ENCODE measurements at places on chromosomes 2 and 18. TPM values are rescaled to one million over a fixed set of nuclear protein-coding genes. Genes with fewer than 3 reads are reported as not detected.

DNA sequence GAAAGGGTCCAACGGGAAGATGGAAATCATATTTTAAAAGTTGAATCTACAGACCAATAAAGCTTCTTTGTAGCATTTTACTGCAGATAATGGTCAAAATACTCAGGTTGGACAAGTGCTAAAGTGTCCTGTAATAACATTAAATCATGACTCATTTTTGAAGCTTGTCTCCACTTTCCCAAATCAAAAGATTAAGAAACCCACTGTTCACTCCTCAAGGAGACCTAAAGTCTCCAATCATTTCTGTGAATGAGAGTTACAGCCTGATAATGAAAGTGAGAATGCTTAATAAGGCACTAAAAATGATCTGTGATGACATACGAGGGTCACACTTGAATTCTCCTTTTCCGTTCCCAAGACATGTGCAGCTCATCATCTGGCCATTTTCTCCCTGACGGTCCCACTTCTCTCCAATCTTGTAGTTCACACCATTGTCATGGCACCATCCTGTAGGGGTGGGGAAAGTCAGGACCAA is 53.4 kb downstream of the ATIC start:
- no peak for DNase-seq

GRCh38 chr2:195533771-195534642 is 123.0 kb upstream of the SLC39A10 start:
- DNase-seq, result peak; percentile 36

GRCh38 chr2:3814706-3815245 is 111.4 kb downstream of the DCDC2C start:
- no peak for DNase-seq

DNA sequence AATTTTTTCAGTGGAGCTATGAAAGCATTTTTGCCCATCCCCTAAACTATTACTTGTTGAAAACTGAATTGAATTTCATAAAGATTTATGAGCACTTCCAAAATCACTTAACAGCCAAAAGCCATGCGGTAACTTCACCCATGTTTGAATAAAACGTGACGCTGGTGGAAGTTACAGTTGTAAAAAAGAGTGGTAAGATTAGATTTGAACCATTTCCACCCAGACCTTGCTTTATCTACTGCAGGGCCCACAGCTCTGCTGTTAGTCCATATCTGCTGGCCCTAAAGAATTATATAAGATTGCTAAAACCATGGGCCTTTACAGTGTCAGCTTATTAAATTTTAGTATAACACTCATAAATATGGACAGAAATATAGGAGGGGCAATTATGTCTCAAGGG is 15.5 kb upstream of the ITGA4 start:
- no peak for DNase-seq

DNA sequence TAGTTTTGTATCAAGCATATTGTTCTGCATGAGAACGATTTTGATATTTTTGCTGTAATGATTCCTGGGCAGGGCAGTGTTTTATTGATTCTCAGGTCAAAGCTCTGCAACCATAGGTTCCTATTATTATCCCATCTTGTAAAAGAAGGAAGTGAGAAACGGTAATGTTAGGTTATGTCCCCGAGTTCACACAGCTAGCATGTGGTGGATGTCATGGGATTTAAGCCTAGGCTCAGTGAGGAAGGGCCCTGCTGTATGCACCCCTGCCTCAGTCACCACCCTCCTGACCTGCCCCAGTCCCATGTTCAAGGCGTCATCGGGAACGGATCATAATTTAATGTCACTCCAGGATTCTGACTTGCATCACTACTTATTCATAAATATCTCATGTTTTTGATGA is 10.7 kb downstream of the ACP1 start:
- no peak for DNase-seq

- DNase-seq, result no peak
Measured at GRCh38 chr2:36733215-36733614, 36.7 kb downstream of the VIT start.

GRCh38 chr2:64937687-64938491 is 51.3 kb upstream of the SLC1A4 start:
- DNase-seq, result no peak

DNA sequence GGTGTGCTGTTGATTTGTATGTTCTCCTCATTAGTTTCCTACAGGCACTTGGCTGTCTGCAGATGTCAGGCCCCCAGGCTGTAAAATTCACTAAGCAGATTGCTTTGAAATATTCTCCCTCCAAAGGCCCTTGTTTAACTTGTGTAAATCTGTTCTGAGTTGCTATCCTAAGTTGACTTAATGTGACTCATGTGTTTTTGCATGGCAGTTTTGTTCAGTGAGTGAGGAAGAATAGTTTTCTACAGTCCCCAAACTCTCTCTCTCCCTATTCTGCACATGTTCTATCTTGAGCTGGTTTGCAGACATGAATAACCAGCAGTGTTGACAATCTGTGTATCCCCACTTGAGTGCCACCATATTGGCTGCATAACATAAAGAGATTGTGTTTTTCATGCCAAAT is 1005.4 kb upstream of the DDX18 start:
- no peak for DNase-seq

GRCh38 chr2:36399050-36399449 is 43.5 kb downstream of the CRIM1 start:
- DNase-seq, result no peak

DNA sequence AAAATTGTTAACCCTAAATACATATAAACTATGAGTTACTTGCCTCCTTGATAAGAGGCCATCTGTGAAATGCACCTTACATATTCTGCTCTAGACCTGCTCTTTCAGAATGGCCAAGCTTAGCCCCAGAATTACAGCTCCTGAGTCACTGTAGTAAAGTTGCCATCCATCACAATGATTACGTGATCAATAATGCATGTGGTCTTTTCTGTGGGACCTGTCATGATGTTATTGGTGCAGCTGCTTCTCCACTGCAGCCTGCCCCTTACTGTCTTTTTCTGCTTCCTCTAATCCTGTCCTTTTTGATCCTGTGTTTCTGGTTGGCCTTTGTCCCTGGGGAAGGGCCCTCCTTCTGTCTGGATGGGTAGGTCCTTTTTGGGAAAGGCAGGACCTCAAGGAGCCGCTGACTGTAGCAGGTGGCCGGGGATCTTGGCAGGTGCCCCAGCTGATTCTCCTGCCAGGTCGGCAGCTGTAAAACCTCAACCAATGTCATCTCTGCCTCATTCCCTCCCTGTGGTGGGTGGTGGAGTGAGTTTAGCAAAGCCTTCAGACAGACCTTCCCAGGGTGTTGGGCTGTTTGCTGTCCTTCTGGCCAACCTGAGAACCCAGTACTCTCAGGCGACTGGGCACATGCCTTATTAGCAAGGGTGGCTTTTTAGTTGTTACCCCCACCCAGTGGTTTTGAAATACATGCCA is 126.2 kb upstream of the EML6 start:
- DNase-seq, result no peak

DNA sequence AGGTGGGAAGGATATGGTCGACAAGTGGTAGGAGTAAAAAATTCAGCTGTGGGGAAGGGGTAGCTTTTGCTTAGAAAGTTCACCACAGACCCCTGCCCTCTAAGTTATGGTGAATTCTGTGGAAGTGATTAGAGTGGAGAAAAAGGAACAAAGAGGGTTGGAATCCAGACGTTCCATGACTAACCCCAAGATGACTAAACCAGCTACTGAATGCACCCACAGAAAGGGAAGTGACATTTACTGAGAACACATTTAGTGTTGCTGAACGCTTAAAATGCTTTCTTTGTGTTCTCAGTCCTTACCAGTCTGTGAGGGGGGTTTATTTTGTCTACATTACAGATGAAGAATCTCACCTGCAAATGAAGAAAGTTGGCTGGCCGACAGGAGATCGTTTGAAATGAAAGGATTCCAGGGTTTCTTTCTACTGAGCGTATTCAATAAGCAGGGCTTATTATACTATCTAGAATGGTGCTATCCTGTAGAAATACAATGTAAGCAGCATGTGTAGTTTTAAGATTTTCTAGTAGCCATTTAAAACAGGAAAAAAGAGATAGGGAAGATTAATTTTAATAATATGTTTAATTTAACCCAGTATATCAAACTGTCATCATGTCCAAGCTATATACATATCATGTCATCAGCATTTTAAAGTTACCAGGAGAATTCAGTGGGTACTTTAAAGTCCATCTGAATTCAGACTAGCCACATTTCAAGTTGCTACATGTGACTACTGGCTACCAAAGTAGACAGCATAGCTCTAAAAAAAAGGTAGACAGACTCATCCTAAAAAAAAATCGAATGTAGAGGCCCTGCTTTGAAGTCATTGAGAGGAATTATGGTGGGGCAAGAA is 60.1 kb downstream of the LIMS1 start:
- peak; percentile 23 for DNase-seq

COL4A3 gene
- total RNA-seq, result not detected

INHA gene
- not detected for total RNA-seq

CNGA3 gene
- not detected for total RNA-seq

Measured in CD4-positive, CD25-positive, alpha-beta regulatory T cell (primary cell).